Activated CD8-positive, alpha-beta T cell treated with anti-CD3 and anti-CD28 coated beads for 36 hours (primary cell): ENCODE measurements at places on chromosomes 6 and 20.

DNA sequence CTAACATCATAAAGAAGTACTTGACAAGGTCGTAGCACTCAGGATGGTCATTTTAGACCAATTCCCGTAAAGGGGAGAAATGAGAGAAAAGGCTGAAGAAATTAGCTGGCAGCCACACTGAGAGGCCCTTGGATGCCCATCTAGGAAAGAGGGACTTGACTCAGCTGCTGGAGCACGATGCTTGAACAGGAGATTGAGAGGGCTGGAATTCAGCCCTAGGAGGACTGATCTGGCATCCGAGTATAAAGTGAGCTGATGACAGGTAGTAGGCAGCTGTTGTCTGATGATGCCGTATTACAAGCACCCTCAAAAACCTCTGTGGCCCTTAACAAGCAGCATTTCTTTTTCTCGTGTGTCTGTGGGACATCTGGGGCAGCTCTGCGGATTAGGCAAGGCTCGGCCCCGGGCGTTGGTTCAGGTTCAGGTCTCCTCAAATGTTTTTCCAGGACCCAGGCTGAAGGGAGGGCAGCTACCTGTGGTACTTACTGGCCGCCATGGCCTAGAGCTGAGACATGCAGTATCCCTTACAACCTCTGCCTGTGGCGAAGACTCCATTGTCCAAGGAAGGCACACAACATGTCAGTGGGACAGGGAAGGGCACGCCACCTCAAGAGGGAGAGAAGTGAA is 219.6 kb upstream of the SNX9 start:
- no peak for DNase-seq
- no peaks in the 10 kb centered on the region for H3K4me1 ChIP-seq
- no peak overlapping the region for H3K27ac ChIP-seq
- no peak overlapping the region for H3K4me3 ChIP-seq
- H3K27me3 ChIP-seq: no peaks in the 10 kb centered on the region
- no peaks in the 10 kb centered on the region for H3K36me3 ChIP-seq

- H3K27ac ChIP-seq: no peak overlapping the region
- H3K27me3 ChIP-seq: peaks cover 3% of the 10 kb centered on the region
- H3K4me3 ChIP-seq: no peak overlapping the region
Observed at GRCh38 chr20:59821788-59822187, 111.6 kb downstream of the SYCP2 start.

DNA sequence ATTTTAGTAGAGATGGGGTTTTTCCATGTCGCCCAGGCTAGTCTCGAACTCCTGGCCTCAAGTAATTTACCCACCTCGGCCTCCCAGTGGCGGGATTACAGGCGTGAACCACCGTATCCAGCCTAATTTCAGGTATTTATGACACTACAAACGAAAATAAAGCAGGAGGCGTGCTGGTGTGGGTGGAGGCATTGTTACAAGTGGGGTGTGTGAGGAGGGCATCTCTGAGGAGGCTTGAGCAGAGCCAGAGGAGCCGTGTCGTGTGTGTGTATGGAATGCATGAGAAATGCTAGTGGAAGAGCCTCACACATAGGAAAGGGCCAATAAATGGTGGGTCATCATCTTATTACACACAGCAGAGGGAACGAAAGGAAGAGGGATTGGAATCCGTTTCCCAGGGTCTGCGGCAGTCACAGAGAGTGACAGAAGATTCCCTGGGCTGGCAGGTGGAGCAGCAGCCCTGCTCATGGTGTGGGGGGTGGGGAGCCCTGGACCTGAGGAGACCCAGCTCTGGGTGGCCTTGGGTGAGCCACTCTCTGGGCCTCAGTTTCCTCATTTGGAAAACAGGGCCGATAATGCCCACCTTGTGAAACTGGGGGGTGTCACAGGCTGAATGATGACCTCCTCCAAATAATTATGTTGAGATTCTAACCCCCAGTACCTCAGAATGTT is 17.2 kb upstream of the PEDS1 start:
- H3K27ac ChIP-seq: no peak overlapping the region
- no peaks in the 10 kb centered on the region for H3K36me3 ChIP-seq
- no peak for DNase-seq
- no peak overlapping the region for H3K4me3 ChIP-seq
- peaks cover 15% of the 10 kb centered on the region for H3K27me3 ChIP-seq

DNA sequence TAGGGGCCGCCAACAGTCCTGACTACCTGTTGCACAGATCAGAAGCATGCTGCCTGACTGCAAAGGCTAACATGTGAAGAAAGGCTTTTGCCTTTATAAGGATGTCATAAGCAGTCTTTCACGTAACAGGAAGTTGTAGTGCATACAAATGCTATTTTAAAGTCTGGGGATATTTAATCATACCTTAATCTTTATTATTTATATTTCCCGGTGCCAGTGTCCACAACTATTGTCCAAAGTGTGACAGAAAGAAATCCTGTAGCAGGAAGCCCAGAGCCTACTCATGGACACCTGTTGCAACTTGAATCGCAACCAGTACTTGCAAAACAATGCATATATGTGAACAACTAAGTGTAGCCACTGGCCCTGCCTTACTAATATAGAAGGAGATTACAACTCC is 235.8 kb downstream of the ALDH8A1 start:
- H3K27ac ChIP-seq: no peak overlapping the region
- no peaks in the 10 kb centered on the region for H3K36me3 ChIP-seq
- no peak overlapping the region for H3K4me3 ChIP-seq
- no peak for DNase-seq
- H3K27me3 ChIP-seq: peaks cover 3% of the 10 kb centered on the region

GRCh38 chr6:31582230-31582643 is at the start of gene LTB:
TSS of gene LTB (minus strand) at chr6:31582424. CDS start at chr6:31582417, 7 bp downstream.
- peak within 1 kb of the TSS; percentile 96 for H3K4me3 ChIP-seq
- peak; percentile 67 for DNase-seq
- H3K27me3 ChIP-seq: no peaks in the 10 kb centered on the region
- H3K36me3 ChIP-seq: peaks cover 53% of the 10 kb centered on the region
- peaks cover 58% of the 10 kb centered on the region for H3K4me1 ChIP-seq
- H3K27ac ChIP-seq: peak within 1 kb of the TSS; percentile 98

DNA sequence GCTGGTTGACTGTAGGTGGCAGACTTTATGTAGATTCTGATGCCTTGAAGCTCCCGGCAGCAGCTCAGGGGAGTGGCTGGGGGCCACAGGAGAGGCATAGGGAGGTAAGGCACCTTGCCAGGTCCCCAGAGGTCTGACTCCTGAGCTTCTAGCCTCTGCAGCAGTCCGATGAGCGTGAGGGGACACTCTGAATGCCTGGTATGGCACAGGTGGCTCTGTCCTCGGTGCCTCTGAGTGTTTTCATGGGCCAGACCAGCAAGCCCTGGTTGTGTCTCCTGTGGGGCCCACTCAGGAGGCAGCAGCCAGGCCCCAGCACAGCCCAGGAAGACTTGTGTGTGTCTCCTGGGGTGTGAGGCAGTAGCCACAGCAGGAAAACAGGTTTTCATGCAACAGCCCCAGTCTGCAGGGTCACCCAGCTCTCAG is 39.7 kb upstream of the IRF4 start:
- no peak overlapping the region for H3K4me3 ChIP-seq
- H3K36me3 ChIP-seq: peaks cover 8% of the 10 kb centered on the region
- no peak for DNase-seq
- no peak overlapping the region for H3K27ac ChIP-seq

GRCh38 chr6:7758456-7758855 is 32.6 kb downstream of the BMP6 start:
- no peak overlapping the region for H3K4me3 ChIP-seq
- peaks cover 12% of the 10 kb centered on the region for H3K27me3 ChIP-seq
- H3K27ac ChIP-seq: no peak overlapping the region
- no peak for DNase-seq
- H3K36me3 ChIP-seq: no peaks in the 10 kb centered on the region
- H3K4me1 ChIP-seq: no peaks in the 10 kb centered on the region

DNA sequence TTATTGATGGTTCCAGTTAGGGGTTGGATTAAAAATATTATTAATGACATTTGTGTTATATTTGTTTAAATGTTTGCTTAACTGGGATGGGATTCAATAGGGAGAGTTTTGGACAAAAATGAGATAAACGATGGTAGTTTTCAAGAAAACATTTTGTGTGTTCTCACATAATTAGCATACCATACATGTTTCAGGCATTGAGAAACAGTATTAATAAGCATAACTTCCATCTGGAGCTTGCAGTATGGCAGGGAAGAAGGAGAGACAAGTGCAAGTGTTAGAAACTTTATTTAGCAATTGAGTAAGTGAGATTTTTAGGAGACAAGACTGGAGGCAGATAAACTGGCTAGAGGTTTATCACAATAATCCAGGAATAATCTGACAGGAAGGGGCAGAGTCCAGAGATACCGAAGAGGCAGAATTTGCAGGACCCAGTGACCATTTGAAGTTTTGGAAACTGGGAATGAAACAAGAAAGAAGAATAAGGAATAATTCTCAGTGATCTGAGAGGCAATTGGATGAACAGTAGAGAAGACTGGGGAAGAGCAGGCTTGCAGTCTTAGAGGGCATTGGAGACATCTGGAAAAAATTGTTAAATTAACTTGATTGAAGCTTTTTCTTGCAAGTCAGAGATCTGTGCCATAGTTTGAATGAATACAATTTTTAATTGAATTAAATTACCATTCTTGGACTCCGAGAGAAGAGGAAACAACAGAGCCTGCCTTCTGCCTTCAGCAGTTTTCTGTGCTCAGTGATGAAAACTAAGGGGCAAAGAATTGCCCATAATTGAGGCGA is 73.0 kb upstream of the PTCHD4 start:
- H3K36me3 ChIP-seq: no peaks in the 10 kb centered on the region
- H3K27ac ChIP-seq: no peak overlapping the region
- no peak overlapping the region for H3K4me3 ChIP-seq

DNA sequence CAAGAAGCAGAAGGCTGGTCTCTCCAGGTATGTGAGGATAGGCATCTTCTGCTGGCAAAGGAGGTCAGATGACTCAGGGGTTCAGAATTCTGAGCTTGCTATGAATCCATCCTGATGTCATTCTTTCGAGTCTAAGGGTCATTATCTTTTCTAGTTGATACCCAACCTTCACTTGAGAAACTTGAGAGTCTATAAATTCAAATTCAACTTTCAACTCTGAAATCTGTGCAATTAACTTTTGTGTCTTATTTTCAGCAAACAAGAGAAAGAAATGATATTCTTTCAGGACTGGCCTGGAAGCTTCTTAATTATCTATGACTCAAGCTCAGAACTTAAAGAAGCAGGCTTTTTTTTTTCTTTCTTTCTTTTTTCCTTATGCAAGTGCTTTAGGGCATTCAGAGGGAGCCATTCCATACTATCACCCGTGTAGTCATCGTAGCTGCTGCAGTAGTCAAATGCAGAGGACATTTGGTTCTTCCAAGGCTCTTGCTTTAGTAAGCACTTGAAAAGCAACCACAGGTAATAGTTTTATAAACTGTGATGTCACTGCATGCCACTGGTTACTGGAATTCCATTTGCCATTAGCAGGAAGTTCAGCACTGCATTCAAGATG is 93.0 kb downstream of the ADTRP start:
- DNase-seq: no peak
- H3K27ac ChIP-seq: no peak overlapping the region
- H3K27me3 ChIP-seq: no peaks in the 10 kb centered on the region
- H3K4me3 ChIP-seq: no peak overlapping the region
- H3K36me3 ChIP-seq: no peaks in the 10 kb centered on the region
- H3K4me1 ChIP-seq: no peaks in the 10 kb centered on the region

DNA sequence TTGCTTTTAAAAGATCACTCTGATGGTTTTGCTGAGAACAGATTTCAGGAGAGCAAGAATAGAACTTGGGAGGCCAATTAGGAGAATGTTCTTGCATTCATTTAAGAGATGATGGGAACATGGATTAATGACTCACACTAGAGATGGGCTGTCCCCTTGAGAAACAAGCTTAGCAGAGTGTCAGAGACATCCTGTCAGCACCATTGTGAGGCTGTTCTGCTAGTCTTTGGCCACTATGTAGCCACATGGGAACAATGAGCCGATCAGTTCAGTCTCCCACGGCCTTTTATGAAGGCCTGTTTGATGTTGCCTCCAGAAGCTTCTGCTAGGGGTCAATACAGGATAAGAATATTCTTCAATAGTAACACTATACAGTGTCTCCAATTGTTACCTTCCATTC is 113.0 kb upstream of the EYA4 start:
- H3K27ac ChIP-seq: no peak overlapping the region
- DNase-seq: no peak
- no peak overlapping the region for H3K4me3 ChIP-seq
- H3K36me3 ChIP-seq: no peaks in the 10 kb centered on the region
- H3K4me1 ChIP-seq: no peaks in the 10 kb centered on the region

GRCh38 chr6:158604048-158604406 is 40.5 kb downstream of the DYNLT1 start:
- H3K27ac ChIP-seq: peak overlapping the region; percentile 41
- no peak for DNase-seq

DNA sequence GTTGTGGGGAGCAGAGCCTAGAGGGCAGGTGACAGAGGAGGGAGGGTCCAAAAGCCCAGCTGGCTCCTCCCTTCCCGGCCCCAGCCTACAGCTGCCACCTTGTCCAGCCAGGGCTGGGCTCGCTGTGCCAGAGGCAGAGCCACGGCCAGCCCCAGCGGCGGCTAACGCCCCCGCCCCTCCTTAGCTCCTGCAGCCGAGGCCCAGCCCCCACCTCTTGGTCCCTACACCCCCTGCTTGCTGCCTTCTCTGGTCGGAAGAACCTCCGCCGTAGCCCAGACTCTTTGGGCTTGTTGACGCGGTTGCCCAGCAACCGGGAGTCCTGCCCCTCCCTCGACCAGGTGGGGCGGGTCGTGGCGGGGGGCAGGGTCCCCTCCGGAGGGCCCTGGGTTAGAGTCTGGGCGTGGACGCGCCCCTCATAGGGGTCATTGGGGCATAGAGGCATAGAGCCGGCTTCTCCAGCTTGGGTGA is 521 bp upstream of the LKAAEAR1 start:
- no peak for DNase-seq
- H3K36me3 ChIP-seq: no peaks in the 10 kb centered on the region
- peaks cover 24% of the 10 kb centered on the region for H3K4me1 ChIP-seq
- peaks cover 6% of the 10 kb centered on the region for H3K27me3 ChIP-seq
- peak overlapping the region; percentile 72 for H3K4me3 ChIP-seq

GRCh38 chr6:34243131-34243771 is 5.6 kb downstream of the SMIM29 start:
- peak; percentile 59 for DNase-seq
- H3K27ac ChIP-seq: peak overlapping the region; percentile 97
- H3K4me3 ChIP-seq: peak overlapping the region; percentile 21
- no peaks in the 10 kb centered on the region for H3K27me3 ChIP-seq

DNA sequence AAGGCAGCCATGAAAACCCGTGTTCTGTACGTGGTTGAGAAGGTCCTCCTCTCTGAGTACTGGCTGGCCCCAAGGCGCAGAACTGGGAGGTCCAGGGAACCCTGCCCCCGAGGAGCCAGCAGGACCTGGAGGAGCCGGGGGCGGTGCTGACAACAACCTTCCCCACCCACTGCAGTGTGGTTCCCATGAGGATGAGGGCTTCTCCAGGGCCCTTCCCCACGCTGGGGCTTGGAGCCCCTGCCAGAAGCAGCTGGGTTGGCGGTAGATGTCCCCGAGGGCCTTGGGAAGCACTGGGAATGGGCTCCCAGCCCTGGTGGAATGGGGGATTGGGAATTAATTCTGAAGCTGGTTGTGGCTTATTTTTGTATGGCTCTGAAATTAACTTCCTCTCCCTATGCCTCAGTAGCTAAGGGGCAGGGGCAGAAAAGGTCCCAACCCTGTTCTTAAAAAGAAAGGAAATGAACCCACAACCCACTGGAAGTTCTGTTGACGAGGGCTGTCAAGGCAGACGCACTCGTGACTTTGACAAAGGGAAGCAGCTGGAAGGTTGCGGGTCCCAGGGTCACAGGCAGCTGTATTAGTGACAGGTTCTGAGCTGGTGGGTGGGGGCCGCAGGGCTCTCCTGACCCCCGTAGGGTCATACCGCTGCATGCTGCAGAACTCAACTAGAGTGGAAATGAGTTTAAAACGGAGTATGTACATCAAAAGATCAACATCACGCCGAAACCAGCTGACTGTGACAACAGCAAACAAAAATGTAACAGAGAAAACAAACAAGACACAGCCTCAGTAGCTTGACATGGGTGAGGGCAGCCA is 13.9 kb upstream of the HELZ2 start:
- no peak for DNase-seq
- peaks cover 11% of the 10 kb centered on the region for H3K4me1 ChIP-seq
- H3K36me3 ChIP-seq: peaks cover 16% of the 10 kb centered on the region
- H3K4me3 ChIP-seq: no peak overlapping the region
